ENCODE measurements at places on chromosomes 7 and 10.

DNA sequence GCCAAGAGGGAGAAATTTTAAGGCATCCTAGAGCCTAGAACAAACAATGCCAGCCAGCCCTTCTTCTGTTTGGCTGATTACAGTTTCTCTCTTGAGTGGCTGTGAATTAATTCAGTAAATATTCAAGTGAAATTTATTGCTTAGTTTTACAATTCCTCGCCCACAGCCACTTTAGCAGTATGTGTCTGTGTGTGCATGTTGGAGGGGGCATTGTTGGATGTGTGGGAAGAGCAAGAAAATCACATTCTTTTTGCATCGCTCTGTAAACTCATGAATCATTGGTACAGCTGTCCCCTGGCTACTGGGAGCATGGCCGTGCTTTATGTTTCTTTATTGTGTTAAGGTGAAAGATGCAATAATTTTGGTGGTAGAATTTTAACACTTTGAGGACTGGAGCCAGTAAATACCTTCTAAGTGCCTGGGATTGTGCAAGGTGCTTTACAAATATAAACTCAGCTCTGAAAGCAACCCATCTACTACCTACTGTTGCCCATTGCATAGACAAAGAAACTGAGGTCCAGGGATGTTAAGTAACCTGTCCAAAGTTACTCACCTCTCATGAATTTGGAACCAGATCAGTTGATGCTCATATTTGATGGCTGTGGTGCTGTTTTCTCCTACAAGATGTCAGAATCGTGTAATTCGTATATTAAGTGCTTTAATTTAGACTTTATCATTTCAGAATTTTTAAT lies 89.9 kb upstream of the BTBD16 start:
- DNase-seq, result no peak

DNA sequence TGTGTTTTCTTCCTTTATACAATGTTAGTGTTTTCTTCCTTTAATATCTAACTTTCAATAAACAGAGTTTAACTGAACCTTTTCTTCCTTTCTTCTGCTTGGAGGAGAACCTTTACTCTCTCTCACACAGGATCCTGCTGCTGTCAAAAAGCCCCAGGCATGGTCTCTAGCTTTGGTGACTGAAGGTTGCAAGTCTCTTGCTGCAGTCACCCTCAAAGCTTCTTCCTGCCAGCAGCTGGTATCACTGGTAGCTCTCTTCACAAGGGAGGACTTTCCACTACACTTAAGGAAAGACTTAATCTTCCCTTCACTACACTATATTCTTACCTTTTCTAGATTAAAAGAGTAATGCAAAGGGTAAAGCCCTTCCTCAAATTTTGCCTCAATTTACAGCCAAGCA lies 153.4 kb downstream of the SGMS1 start:
- no peak for DNase-seq

- no peak for DNase-seq
These were observed 336.7 kb upstream of the NPVF start for GRCh38 chr7:25565002-25565401.

DNA sequence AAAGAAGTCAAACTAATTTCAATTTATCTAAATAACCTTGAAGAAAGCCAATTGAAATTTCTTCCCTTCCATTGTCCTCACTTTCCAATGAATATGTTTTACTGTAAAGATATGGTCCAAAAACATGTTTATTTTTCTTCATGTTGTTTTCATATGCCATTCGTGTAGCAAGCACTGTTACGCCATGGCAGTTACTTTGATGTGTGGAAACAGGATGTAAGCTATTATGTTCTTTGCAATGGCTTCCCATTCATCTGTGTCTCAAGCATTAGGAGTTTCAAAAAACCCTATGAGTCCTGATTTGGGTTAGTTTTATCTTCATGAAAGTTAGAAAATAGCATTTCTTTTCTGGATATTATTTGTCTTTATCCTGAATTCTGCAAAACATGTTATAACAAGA lies 31.0 kb downstream of the GPR141 start:
- DNase-seq, result no peak

- DNase-seq, result no peak
These were observed 10.8 kb downstream of the STAMBPL1 start for GRCh38 chr10:88890681-88891381.

DNA sequence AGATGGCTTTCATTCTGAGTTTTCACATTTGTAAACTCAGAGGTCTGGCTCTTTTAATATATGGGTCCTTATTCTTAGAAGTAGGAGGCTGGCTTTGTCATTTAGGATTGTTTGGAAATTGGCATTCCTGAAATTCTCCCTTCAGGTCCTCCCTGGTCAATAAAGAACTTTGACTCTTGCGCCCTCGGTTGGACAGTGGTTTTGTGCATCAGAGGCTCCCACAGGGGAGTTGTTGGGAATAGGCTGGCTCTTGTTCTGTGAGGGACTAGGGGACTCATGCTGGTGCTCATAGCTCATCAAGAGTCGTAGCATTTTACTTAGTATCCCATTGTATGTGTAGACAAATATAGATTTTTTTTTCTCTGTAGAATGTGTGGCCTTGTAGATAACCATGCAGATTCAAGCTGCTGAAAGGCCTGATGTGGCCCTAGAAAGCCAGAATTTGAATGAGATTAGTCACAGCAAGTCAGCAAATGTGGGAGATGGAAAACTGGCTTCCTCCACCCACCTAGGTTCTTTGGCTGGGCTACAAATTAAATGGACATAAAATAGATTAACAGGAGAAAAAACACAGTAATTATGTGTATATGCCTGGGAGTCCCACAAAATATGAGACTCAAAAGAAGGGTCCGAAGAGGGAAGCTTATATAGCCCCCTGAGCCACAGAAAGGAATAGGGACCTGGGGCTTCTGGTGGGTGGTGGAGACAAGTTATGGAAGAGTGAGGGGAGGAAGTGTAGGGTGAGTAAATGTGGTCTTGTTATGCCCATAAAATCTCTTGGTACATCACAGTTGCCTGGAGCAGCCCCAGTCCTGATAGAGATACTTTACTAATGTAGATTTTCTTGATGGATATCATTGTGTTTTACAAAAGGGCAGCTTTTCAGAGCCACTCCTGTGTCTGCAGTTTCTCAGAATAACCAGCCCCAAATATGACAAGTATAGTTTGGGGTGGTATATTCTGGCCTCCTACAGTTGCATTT lies 94.6 kb upstream of the BTBD16 start:
- DNase-seq, result no peak

- DNase-seq, result no peak
These were observed 34.1 kb downstream of the ELFN1 start for GRCh38 chr7:1703871-1704810.

DNA sequence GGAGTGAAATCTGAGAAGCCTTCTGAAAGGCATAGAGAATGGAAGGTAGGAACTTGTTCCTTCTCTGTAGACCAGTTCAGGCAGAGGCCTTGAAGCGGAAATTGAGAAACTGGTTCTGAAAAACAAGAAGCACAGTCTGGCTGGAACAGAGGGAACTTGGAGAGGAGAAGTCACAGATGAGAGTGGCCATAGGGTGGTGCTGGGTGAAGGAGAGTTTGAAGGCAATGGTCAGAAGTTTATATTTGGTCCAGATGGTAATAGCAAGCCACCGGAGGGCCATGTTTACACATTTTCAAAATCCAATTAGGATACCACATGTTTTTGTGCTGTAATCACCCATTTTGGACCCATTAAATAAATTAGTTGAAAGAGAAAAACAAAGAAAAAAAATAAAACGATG lies 692.5 kb downstream of the INHBA start:
- no peak for DNase-seq

DNA sequence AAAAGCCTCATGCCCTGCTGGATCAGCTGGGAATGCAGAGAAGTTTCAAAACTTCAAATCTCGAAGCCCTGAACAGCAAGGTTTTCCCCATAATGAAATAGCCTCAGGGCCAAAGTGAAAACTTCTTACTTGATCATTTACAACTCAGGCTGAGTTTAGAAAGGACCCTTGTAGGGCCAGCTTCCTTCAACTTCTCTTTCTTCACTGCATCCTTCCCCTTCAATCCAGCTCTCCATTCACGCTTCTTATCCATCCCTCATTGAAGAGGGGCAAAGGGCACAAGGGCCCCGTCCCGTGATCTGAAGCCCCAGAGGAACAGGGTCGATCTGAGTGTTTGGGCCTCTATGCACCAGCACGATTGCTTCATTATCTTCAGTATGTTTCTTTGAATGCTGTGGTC lies 392.2 kb upstream of the CELF2 start:
- DNase-seq, result no peak

DNA sequence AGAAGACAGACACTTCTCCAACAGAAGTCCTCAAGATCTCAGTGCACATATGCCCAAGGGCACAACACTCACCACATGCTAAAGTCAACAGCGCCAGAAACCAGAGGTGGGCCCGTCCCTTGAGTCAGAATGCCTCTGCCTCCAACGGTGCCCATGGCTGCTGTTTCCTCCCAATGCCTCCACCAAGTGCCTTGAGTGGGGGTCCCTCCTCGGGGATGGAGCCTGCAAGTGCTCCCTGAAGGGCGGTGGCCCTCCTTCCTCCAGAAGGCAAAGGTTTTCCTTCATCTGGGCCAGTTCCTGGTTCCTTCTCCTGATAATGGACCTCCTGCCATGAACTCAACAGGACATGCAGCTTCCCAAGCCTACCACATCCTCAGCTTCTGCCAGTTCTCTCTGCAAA lies 58.5 kb downstream of the TNS3 start:
- DNase-seq, result no peak

- DNase-seq, result no peak
These were observed 33.5 kb upstream of the RNF148 start for GRCh38 chr7:122736183-122736582.

- DNase-seq, result no peak
These were observed 402 bp downstream of the MAFK start for GRCh38 chr7:1530946-1531262.

- DNase-seq, result no peak
These were observed 12.6 kb upstream of the OPALIN start for GRCh38 chr10:96371356-96371755.
